Activated CD4-positive, alpha-beta T cell treated with anti-CD3 and anti-CD28 coated beads, Interleukin-2, amount 50 U/mL, for 16 hours (primary cell): ENCODE measurements at places on chromosomes 6 and 20.

DNA sequence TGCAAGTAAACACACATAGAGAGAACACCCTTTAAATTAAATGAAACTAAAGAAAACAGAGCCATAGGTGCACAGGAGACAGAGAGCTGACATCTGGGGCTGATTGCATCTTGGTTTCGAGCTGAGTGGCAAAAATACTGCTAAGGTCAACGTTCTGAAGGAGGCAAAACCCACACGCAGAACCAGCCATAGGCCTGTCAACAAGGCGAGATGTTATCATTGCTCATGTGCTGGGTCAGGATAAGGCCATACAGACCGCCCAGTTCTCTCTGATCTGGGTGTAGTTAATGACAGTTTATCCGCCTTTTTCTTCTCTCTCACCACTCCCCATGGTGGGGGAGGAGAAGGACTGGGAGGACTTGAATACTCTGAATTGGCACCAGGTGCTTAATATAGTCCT lies 4.5 kb upstream of the FAM110A start:
- peak; percentile 49 for DNase-seq

GRCh38 chr20:17571153-17571527 lies 1.3 kb downstream of the DSTN start:
- DNase-seq, result peak; percentile 69

- DNase-seq, result no peak
These were observed 745.7 kb downstream of the MAFB start for GRCh38 chr20:39943336-39943735.

GRCh38 chr6:135014353-135014832 lies 40.2 kb downstream of the HBS1L start:
- DNase-seq, result peak; percentile 86
